ENCODE measurements at places on chromosomes 12 and 14.
A peak's percentile ranks its signal among the peaks of the same experiment; 100 is the strongest.

DNA sequence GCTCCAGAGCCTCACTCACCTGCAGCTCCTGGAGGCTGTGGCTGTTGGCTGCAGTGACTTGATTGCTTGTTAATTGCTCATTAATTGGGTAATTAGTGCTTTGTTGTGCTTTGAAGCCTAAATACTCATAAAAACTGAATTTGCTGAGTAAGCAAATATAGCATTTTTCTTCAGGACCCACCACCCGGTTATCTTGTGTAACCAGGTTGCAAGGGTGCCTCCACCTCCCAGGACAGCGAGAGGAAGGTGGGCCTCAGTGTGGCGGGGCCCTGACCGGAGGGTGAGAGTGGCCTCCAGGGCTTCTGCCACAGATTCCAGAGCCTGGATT, 48.7 kb downstream of the FBRSL1 start:
- no peak for DNase-seq

DNA sequence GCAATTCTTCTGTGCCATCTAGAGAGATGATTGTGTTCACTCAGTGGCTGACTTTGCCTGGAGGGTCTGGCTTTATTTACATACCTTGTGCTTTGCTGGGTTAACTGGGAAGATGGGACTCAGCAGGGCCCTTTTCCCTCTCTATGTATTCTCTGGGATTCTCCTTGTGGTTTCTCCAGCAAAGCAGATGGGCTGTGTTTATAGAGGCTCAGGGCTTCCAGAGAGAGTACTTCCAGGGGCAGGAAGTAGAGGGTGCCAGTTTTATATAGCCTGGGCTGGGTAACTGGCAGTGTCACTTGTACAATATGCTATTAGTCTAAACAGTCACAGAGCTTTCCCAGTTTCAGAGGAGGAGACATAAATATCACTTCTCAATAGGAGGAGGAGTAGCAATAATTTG, 509.9 kb downstream of the DIO2 start:
- DNase-seq: no peak

GRCh38 chr14:79552778-79553177, 658.5 kb downstream of the DIO2 start:
- DNase-seq: no peak

- no peak for DNase-seq
Measured at GRCh38 chr12:55932551-55932910, 1.6 kb downstream of the DGKA start.

DNA sequence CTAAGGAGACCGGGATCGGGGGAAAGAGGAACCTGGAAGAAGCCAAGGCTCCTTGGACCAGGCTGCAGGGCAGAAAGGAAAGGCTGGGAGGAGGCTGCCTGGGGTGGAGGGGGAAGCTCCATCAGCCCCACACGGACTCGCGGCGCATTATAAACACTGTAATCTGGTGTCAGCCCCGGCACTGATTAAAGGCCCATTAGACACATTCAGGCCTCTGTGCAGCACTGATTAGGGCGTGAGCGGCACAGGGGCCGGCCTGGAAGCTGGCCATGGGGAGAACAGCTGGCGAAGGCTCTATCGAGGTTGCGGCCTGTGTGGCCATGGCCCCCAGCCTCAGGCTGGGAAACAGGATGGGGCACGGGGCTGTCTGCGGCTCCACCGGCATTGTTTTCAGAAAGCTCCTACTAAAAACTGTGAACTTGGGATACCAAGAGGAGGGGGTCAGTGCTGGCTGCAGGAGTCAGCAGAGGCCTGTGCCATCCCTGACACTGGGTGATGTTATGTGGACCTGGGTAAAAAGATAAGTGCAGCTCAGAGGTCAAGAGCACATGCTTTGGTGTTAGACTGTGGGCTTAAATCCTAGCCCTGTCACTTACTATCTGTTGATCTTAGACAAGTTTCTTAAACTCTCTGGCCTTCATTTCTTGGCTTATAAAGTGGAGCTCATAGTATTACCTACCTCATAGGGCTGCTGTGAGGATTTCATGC, 10.6 kb downstream of the ACVRL1 start:
- no peak for DNase-seq

DNA sequence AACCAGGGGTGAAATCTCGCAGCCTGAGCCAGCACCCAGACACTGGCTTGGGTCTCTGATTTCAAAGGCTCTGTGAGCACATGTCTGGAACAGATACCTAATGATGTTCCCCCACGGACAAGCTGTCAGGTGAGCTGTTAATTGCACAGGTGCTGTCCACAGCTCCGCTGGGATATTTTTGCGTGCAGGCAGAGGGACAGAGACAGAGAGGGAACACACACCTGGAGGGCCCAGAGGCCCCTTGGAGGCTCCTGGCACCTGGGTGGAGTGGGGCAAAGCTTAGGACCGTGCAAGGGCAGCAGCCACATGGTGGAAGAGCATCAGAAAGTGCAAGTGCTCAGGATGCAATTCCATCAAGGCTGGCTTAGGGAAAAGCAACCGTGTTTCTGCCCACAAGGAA, 57.3 kb downstream of the ARL6IP4 start:
- DNase-seq: no peak

DNA sequence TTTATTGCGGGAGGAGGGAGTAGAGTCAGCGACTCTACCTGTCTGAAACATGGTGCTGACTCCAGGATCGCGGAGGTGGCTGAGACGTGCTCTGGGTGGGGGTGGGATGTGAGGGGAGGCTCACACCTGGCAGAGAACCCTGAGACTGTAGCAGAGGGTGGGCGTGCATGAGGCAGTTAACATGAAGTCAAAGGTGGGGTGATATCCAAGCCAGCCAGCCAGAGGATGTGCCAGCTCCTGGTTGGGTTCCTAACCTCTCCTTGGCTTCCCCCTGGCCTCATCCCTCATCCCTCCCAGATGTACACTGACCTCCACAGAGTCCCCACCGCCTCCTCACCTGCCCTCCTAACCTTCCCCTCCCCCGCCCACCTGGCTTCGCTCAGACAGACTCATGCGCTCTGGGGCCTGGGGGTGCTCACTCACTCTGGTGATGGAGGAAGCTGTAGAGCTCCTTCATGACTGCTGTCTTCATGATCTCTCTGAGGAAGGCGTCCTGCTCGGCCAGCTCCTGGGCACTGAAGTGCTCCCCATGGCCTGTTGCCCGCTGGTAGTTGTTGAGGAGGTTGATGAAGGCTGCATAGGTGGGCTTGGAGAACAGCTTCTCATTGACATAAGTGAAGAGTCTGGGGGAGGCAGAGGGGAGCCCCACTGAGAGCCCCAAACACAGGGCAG, 9.3 kb downstream of the ENDOU start:
- no peak for DNase-seq

- DNase-seq: no peak
Measured at GRCh38 chr14:35159742-35160409, 37.5 kb downstream of the PRORP start.

DNA sequence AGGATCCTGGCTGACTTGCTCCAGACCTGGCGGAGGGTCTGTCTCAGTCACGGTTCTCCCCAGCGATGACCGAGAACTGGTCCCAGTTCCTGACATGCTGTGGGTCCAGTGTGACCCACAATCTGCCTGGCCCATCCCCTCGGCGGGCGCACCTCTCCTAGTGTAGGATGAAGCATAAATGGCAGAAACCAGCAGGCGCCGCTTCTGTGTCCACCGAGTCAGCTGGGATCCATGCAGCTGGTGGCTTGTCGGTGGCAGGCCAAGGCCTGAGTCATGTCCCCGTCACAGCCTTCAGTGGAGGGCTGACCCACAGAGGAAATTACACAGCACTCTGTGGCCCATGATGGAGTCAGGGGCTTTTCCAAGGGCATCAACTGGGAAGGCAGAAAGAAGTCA, 38.5 kb downstream of the NFKBIA start:
- no peak for DNase-seq

- no peak for DNase-seq
Measured at GRCh38 chr14:100033347-100034075, 31.7 kb upstream of the EVL start.

GRCh38 chr14:21915826-21916225, 242.2 kb upstream of the OR4E1 start:
- DNase-seq: no peak

DNA sequence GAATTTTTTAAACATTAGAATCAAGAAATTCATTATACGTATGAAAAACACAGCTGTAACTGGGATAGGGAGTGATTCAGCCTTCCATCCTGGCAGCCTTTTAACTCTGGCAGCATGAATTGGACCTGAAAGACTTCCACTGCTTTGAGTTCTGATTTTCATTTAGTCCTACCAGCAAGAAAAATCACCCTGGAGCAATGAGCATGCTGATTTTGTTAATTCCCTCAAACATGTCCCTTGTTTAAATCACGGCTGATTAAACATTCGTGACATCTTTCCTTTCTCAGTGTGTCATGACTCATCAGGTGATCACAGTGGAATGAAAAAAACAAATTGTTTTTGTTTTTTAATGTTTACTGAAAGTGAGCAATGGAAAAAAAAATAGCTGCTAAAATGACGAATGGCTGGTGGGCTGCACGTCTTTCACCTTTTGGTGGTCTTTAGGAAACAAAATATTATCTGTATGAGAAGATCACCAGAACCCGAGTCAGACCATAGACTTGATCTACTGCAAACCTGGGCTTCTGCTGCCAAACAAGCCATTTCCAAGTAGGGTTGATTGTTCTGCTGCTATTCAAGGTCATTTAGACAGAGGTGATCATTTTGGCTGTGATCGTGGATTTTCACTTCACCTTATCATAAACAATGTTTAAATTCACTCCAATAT, 67.0 kb upstream of the CAND1 start:
- DNase-seq: no peak

DNA sequence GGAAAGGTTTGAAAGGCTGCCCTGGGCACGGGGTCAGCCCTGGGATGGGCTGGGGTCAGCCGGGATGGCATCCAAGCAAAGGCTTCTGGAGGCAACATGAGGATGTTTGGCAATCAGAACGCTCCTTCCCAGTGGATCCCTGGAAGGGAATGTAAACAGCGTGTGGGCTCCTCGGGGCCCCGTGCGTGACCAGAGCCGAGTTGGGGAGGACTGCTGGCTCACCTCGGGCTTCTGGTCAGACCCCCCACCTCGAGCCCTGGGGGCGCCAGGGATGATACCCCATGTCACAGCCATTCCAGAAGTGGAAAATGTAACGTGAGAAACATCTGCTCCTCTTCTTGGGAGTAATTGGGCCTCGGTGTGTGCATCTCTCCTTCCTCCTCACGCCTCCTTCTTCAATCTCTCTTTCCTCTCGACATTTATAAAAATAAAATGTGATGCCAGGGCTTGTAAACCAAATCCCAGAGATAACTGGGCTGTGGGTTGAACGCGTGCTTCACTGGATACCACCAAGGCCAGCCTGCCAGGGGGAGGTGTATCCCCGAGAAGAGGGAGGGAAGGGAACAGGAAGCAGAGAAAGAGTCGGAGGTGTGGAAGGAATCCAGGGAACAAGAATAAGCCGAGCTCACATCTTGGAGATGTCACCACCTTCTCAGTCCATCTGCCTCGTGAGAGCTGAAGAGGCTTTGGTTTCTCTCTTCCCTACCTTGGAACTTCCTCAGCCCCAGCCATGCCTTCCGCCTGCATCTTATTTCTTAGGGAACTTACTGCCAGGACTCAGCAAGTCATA, 144.8 kb downstream of the NUAK1 start:
- DNase-seq: no peak

DNA sequence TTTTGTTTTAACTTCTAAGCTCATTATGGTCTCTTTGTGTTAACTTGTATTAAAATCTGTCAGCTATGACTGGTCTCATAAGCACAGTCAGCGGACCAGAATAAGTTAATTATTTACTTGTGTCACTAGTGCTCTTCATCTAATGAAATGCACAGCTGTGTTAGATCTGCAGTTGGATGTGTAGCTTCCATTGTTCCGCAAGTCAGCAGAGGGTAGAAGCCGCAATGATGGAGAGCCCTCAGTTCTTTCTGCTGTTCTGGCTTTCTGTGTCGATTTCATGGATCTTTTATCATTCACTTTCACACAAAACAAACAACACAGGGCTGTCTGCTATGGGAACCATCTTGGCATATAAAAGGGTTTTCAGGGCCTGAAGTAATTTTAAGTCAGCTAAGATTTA, 89.3 kb upstream of the RFX4 start:
- no peak for DNase-seq

DNA sequence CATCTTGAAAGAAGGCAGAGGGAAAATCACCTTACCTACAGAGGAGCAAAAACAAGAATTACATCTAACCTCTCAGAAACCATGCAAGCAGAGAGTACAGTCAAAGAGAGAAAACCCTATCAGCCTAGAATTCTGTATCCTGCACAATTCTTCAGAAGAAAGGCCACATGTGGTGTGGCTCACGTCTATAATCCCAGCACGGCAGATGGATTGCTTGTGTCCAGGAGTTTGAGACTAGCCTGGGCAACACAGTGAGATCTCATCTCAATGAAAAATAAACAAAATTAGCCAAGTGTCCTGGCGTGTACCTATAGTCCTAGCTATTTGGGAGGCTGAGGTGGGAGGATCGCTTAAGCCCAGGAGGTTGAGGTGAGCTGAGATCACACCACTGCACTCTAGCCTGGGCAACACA, 48.2 kb downstream of the ATF7 start:
- DNase-seq: no peak

GRCh38 chr12:29733060-29733459, 50.7 kb downstream of the TMTC1 start:
- DNase-seq: peak; percentile 0

- no peak for DNase-seq
Measured at GRCh38 chr12:67333649-67334048, 64.5 kb downstream of the CAND1 start.

DNA sequence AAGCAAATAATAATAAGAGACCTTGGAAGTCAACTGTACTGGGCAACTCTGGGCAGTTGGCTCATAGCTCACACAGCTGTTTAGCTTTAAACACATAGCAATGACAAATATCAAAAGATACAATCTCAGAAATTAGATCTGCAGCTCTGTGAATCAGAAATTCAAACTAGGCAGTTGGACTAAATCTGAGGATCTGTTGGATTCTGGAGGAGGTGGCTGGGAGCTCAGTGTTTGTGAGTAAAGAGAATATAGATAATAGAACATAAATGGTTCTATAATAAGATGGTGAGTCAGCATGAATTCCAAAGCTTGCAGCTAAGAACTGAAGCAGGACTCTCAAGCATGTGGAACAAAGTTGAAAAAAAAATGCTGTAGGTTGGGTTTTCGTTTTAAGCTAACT, 1949.4 kb upstream of the SEL1L start:
- DNase-seq: no peak

DNA sequence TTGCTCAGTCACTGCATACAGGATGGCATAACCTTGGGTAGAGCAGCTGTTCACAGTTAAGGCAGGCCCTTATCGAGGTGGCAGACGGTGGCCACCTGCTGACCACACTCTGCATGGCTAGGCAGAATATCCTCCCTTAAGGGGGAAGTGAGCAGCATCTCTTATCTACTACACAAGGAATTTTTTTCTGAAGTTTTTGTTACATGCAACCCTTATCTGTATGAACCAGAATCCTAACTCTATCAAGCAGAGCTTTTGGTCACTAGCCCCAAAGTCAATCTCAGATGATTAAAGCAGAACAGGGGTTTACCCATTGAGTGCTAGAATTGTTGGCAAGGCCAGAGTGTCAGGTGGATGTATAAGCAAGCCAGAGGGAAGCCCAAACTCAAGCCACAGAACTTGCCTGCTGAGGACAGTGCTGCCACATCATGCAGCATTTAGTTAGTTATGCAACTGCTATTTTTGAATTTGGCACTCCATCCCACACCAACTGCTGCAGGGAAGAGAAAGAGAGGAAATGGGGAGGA, 192.8 kb downstream of the TBX5 start:
- DNase-seq: no peak

Data from stimulated activated CD4-positive, alpha-beta T cell treated with anti-CD3 and anti-CD28 coated beads, Interleukin-12 subunit alpha, Interleukin-12 subunit beta, amount 100 ng/mL, for 4 hours (primary cell).